ENCODE measurements at places on chromosomes 5 and 9.

DNA sequence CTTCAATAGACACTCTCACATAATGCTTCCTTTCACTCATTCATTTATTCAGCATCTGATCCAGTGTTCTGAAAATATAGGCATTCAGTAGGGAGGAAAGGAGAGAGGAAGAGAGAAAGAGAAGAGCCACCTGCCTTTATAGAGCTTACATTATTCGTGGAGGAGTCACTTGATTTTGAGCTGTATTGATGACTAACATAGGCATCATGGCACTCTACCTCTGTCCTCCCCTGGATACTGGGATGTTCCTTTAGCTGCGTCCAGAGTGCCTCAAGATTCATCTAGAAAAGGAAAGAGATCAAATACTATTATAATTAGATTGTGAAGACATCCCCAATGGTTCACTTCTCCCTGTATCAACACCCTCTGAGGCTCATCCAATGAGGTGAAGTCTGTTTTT, 345.1 kb downstream of the SPATA31D1 start:
- no peak for DNase-seq

DNA sequence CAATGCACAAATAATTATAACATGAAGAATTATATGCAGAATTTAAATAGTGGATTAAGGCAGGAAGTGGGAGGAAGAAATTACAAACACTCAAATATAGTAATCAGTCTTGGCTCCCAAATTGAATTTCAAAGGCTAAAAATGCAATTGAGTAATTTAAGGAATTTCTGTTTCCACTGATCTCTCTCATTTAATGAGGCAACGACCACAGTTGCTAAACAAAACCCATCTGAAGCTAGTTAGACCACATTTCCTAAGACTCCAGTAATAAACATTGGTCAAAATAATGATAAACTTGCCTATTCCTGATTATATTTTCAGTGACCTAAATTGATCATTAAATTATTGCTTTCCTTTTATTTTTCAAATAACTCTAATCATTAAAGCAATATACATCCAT, 174.3 kb upstream of the GRIN3A start:
- no peak for DNase-seq

DNA sequence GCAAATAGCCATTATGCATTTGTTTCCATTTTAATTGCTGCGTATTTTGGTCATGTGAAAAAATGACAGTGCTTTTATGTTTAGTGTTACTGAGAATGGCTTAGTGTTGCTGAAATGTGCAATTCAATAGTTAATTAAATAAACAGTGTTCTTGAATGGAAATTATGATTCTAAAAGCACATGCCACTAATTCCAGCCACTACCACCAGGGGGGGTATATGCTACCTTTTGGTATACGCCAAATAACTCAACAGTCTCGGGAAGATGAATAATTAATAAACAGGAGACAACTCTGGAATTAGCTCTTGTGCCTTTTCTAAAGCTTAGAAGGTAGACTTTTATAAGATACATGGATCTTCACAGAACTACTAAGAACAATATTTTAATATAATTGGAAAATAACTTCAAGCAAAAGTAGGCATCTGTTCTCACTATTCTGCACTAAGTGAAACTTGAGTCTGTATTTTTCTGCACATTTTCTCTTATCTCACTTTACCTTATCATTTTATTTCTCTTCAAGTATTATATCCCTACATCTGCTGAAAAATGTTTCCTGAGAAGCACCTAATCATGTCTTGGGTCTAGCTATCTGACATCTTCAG, 83.5 kb upstream of the MINAR2 start:
- DNase-seq = no peak

DNA sequence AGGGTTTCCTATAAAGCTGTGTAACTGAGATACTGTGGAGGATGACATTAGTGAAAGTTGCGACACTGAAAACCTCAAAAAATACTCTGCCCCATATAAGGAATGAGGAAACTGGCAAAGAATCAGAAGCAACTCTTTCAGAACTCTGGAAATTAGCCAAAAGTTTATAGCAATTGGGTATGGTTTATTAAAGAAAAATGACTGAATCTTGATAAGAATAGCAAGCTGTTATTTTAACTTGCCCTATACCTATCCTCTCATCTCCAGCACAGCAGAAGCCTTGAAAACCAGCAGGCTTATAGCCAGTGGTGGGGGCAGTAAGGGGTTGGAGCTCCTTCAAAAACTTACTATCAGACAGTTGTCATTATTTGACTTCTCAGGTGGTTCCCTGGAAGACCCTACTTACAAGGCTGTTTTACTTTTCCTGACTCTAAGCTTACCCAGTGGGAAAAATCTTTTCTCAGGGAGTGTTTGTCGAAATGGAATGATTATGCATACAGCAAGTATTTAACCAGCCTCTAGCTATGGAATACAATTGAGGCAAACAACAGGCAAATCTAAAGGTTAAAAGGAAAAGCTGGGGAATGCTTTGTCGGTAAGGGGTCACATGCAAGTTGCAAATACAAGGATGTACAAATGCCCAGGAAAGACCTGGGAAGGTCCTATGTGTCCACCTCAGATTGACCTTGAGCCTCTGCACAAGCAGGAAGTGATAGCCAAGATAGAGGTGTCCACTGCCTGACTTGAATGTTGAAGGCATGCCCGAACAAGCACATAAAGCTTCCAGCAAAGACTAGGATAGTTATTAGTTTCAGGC, 21.0 kb upstream of the FAM151B start:
- no peak for DNase-seq

DNA sequence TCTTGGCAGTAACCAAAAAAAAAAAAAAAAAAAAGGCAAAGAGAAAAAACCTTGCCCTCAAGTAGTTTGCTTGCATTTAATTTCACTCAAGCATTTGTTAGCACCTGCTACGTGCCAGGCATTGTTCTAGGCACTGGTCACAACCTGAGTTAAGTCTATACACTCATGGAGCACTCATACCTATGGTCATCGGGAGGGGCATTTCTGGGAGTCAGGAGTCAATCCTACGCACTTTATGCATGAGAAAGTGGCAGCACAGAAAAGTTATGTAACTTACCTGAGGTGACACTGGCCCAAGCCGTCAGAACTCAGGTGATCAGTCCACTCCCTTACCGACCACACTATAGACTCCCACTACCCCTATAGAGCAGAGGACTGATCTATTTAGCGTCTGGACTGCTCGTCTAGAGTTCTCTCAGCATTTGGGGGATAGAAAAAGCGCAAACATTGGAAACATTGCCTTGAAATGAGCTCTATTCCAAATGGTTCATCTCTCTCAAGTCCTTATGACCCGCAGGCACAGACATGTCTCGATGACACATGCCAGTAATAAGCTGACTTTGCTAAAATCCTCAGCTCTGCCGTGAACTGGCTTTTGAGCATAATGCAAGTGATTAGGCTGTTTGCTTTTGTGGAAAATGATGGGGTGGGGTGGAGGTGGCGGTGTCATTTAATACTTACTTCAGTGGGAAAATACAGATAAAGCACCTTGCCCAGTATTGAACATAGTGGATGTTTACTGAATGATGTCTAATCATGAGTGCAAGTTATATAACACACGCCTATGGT, 160.2 kb downstream of the ARHGEF28 start:
- no peak for DNase-seq

DNA sequence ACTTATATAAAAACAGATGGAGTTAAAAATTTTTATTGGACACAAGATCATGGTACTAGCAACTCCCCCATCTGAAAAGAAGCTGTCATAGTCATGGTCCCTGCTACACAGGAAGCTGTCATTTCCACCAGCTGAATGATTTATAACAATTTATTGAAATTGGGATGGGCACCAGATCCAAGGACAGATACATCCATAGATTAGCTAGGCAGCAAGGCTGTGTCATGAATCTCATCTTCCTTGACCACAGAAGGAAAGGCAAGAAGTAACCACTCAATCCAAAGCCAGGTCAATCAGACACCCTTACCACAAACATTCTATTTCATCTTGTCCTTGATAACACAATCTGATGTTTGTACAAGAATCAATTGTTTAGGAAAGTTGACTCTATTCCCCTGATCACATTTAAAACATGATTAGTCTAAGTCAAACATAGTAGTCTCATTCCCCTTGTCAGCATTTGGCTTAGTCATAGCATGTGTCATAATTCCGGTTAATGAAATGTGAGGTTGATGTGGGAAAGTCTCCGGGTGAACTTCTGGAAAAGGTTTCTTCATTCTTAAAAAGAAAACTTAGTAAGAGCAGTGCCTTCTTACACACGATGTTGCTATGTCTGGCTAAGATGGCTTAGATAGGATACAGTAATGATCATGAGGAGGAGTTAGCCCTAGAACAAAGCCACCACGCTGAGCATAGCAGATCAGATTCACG, 462.6 kb upstream of the PAPPA start:
- DNase-seq = no peak

DNA sequence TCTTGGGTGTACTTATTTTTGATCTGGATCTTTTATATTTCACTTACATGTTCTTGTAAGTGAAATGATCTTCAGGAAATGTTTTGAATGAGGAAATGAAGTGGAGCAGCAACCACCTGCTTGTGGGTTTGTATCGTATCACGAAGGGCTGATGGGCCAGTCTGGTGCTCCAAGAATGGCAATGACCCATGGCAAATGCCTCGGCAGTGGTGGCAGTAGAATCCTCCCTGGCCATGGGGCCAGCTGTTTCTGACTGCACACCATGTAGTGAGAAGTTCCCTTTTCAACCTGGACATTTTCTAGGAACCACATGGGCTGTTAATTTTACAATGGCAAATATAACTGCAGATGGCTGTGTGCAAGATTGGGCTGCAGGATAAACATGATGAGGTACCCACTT, 29.9 kb downstream of the MAT2B start:
- DNase-seq = no peak

DNA sequence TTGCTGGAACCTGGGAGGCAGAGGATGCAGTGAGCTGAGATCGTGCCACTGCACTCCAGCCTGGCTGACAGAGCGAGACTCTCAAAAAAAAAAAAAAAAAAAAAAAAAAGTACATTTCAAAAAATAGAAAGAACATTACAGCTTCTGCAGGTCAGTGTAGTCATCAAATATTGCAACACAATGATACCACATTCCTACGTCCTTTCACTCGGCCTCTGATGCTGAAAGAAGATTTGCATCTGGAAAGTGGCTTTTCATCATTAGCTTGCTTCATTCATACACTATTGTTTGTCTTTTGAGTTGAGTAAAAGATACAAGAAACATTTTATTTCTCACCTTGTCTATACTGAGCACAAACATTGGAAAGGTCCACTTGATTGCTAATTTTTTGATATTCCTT, 59.6 kb upstream of the CPLANE1 start:
- DNase-seq = no peak
